PC-3 (cell line): ENCODE measurements at places on chromosomes 4 and X. TPM values are rescaled to one million over a fixed set of nuclear protein-coding genes. Genes with fewer than 3 reads are reported as not detected.

The BEX2 gene
- 1.6 and 2.8 TPM in 2 replicates for total RNA-seq

GRCh38 chrX:85203461-85203970, 40.1 kb downstream of the SATL1 start:
- no peak for DNase-seq

DNA sequence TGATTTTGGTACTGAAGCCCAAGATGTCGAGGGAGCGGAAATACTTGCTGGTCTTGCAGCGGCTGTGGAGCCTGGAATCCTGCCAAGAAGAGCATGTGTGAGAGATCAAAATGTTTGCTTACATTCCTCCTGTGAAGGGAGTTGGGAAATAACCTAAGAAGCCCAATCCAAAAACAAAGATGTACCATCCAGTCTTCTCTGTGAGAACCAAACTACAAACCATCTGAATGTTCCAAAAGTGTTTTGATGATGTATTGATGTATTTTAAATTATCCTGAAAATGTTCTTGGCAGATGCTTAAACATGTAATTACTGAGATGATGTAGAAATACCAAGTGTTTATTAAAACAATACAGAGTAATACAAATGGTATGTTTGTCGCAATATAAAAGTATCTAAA, 10.1 kb upstream of the ADH1A start:
- DNase-seq = peak; percentile 36

DNA sequence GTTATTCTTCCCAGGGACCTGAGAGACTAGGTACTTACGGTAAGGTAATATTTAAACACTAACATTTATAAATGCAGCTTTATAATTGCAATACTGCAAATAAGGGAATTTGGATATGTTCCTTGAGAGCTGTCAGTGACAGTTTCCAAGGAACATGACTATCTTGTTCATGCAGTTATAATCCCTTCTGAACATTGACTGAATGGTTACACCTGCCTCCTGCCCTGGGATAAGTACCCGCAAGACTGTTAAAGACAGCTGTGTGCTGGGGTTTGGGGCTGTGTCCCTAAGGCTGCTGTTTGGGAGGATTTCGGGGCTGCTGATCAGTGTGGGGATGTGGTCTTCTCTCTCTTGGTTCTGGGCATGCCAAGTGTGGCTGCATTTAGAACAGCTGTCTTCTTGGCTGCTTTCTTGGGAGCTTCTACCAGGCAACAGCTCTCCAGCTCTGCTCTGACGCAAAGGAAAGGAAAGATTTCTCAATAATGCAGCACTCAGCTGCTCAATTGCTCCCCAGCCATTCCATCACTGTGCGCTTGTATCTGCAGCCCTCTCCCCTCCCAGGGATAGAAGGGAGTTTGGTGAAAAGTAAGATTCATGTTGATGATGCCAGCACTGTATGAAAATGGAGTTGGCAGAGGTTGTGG, 298.8 kb upstream of the TAPT1 start:
- DNase-seq = no peak

The GAGE1 gene
- total RNA-seq = not detected in 2 replicates

The FABP2 gene
- total RNA-seq = not detected in 2 replicates

DNA sequence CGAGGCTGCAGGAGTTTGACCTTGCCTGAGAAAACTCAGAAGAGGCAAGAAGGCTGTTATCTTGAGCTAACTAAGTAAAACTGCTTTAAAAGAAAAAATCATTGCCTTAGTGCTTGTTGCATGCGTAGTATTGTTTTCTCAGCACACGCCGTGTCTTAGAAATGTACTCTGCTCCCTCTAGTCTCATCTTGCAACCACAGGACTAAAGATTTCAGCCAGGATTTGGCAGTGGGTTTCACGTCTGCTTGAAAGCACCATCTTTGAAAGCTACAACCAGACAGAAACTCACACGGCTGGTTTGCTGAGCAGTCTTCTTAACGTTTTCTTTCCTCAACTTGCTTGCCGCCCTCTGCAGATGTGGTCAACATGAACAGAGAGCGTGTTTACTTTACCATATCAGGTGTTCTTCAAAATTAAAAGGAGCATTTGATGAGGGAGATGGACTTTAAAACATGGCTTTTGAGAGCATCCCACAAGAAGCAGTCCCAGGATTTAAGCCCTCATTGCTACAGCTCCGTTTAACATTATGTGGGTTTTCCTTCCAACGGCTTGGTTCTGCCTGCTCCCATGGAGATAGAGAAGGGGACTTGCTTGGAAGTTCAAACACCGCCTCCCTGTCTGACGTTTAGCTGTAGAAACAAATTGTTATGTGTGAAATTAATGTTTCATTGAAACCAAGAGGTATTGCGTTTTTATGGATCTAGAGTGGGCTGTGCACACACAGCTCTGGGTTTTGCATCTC, 3.4 kb downstream of the SORCS2 start:
- DNase-seq = no peak

The C4orf51 gene
- total RNA-seq = not detected in 2 replicates

- DNase-seq = no peak
Measured at GRCh38 chr4:87882321-87882720, 49.6 kb downstream of the MEPE start.

DNA sequence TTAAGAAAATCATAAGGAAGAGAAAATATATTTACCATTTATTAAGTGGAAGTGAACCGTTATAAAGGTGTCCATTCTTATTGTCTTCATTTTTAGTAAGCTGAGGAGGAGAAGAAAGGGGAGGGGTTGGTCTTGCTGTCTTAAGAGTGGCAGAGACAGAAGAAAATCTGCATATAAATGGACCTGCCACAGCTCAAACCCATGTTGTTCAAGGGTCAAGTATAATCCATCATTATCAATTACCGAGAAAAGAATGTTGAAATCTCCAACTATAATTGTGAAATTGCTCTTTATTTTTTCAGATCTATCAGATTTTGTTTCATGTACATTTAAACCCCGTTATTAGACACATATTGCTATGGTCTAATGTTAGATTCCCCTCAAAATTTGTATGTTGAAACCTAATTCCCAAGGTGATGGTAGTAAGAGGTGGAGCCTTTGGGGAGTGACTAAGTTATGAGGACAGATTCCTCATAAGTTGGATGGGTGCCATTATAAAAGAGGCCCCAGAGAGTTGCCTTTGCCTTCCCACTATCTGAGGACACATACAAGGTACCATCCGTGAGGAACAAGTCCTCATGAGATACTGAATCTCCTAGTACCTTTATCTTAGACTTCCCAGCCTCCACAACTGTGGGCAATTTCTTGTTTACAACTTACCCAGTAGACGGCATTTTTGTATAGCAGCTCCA, 58.5 kb upstream of the SMAD1 start:
- peak; percentile 17 for DNase-seq

DNA sequence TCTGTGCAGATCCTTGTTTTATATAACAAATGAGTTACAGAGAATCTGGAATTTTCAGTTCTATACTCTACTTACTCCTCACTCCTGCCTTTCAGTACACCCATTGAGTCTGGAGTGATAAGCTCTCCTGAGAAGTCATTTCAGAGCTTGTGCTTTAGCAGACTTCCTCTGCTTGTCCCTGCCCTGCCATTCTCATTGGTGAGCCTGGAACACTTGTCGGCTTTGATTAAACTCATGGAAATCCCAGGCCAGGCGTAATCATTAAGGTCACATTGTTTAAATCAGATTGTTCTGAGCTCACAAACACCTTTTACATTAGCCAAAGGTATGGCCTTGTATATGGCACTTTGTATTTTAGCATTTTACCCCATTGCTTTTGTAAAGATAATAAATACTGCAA, 102.7 kb downstream of the CNKSR2 start:
- DNase-seq = no peak

DNA sequence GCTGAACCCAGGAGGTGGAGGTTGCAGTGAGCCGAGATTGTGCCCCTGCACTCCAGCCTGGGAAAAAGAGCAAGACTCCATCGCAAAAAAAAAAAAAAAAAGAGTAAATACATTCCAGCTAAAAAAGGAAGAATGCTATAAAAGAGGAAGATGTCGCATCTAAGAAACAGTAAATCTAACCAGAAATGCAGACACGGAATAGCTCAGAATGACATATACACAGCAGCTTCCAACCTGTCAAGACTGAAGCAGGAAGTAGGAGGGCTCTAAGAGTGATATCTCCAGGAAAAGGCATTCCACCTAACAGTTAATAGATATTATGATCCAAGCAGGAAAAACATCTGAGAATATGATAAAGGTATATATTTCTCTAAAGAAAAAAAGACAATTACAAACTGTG, 16.0 kb downstream of the CLOCK start:
- DNase-seq = no peak

DNA sequence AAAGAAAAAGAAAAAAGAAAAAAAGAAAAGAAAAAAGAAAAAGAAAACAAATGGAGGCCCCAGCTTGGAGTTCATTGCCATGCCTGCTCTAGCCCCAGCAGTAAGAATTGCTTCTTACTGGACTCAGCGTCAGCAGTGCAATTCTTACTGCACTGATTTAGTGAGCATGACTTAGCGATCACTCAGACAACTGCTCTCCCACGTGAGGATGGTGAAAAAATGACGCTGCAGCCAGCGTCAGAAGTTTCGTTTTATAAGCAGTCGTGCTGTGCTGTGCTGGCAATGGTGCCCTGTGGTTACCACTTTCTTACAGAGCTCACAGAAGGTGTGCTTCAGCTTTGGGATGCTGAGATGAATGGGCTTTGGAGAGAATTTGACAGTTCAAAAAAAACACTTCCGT, 68.3 kb upstream of the DDX3X start:
- no peak for DNase-seq

The HTRA3 gene
- total RNA-seq = 2.8 and 4.0 TPM in 2 replicates

The VCX3B gene
- total RNA-seq = 0.26 TPM in 1 of 2 replicates, not detected in the other

- no peak for DNase-seq
Measured at GRCh38 chr4:15376145-15376544, 51.7 kb upstream of the C1QTNF7 start.

GRCh38 chr4:115334736-115335411, 221.5 kb upstream of the NDST4 start:
- DNase-seq = no peak

- peak; percentile 7 for DNase-seq
Measured at GRCh38 chr4:157824021-157824420, 348.8 kb downstream of the GASK1B start.

DNA sequence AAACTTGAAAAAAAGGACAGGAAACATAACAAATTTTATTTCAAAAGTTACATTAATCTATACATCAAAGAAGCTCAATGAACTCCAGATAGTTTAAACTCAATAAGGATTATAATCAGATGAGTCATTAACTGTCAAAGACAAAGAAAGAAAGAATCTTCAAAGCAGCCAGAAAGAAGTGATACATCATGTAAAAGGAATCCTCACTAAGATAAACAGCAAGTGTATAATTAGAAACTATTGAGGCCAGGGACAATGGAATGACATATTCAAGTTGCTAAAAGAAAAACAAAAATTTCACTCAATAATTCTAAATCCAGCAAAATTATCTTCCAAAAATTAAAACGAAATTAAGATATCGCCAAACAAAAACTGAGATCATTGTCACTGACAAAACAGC, 161.6 kb upstream of the NWD2 start:
- DNase-seq = no peak

DNA sequence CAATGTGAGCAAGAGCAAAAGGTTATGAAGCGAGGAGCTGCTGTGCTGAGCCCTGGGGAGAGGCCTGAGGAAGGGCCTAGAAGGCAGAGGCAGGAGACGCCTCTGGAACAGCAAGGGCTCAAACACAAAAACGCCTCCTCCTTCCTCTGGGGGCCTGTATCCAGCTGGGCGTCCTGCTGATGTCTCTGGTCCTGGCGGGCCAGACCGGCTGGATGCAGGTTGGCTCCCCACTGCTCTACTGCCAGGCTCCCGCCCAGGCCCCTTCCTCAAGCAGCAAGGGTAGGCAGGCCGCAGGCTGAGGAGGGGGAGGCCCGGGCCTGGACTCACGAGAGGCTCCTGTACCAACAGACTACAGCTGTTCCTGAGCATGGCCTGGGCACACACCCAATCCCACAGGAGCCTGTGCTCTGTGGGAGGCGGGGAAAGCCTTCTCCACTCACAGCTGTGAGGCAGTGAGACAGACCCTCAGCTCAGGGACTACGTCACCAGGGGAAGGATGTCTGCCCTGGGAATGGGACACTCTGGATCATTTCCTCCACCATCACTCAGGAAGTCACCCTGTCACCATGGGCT, 2.3 kb downstream of the HAUS7 start:
- no peak for DNase-seq

GRCh38 chr4:6586715-6587325, 11.8 kb downstream of the MAN2B2 start:
- no peak for DNase-seq

DNA sequence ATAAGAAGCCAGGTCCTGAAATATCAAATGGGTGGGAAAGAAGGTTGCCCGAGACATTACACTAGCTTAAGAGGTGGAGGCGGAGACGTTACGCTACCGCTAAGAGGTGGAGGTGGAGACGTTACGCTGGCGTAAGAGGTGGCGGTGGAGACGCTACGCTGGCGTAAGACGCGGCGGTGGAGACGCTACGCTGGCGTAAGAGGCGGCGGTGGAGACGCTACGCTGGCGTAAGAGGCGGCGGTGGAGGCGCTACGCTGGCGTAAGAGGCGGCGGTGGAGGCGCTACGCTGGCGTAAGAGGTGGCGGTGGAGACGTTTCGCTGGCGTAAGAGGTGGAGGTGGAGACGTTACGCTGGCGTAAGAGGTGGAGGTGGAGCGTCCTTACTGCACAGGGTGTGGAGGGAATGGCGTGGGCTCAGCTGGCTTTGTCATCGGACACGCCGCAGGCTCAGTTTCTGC, 12.8 kb downstream of the CYP4V2 start:
- DNase-seq = no peak

The LRIT3 gene
- total RNA-seq = 0.11 TPM in 1 of 2 replicates, not detected in the other

The SYTL4 gene
- 2.7 and 3.2 TPM in 2 replicates for total RNA-seq

The FAAH2 gene
- 1.6 and 4.5 TPM in 2 replicates for total RNA-seq

GRCh38 chrX:68684291-68684918, 36.9 kb downstream of the STARD8 start:
- no peak for DNase-seq

DNA sequence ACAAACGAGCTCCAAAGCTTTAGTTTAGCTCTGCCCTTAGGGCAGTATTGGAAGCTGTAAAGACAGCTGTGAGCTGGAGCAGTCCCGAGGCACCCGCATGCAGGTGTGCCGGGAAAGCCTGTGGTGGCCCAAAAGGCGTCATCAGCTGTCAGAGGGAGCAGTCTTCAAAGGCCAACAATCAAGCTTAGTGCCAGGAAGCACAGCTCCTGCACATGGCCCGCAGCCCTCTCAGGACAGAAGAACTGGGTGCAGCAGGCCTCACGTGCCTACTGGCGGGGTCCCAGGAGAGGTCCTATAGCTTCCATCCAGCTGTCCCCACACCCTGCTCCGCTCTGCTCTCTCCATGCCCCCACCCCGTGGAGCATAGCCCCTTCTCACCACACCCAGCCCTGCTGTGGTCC, 92.2 kb upstream of the TRIM2 start:
- no peak for DNase-seq

- DNase-seq = no peak
Measured at GRCh38 chr4:53141308-53141707, 224.6 kb downstream of the SCFD2 start.
